ENCODE measurements at places on chromosomes 13 and 19.

GRCh38 chr19:622666-623065 is 10.7 kb downstream of the POLRMT start:
- DNase-seq, result no peak

DNA sequence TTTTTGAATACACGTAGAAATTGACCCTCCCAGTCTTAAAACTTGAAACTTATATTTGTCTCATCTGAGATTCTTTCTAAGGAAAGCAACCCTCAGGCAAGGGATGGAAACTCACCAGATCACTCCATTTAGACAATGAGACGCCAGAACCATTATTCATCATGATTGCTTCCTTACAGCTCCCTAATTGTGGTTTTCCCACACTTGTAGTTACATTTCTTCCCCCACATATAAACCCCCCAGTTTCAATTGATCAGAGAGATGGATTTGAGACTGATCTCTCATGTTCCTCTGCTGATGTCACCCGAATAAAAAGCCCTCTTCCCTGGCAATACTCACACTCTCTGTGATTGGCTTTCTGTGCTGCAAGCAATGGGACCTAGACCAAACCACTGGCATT is 197.9 kb upstream of the STARD13 start:
- DNase-seq, result no peak

DNA sequence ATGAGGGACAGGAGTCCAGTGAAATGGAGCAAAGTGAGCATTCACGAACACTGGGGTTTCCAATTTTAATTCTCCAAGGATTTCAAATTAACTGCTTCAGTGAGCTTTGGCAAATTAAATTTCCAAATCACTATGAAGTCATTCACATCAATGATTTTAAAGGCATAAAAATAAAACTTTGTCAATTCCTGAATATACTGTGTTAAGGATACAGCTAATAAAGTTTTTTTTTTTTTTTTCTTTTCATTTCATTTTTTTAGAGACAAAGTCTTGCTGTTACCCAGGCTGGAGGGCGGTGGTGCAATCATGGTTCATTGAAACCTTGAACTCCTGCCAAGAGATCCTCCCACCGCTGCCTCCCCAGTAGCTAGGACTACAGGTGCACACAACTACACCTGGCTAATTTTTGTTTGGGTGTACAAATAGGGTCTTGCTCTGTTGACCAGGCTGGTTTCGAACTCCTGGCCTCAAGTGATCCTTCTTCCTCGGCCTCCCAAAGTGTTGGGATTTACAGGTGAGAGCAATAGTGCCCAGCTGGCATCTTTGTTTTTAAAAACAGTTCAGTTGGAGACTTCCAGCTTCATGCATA is 21.9 kb downstream of the RBM26 start:
- no peak for DNase-seq

DNA sequence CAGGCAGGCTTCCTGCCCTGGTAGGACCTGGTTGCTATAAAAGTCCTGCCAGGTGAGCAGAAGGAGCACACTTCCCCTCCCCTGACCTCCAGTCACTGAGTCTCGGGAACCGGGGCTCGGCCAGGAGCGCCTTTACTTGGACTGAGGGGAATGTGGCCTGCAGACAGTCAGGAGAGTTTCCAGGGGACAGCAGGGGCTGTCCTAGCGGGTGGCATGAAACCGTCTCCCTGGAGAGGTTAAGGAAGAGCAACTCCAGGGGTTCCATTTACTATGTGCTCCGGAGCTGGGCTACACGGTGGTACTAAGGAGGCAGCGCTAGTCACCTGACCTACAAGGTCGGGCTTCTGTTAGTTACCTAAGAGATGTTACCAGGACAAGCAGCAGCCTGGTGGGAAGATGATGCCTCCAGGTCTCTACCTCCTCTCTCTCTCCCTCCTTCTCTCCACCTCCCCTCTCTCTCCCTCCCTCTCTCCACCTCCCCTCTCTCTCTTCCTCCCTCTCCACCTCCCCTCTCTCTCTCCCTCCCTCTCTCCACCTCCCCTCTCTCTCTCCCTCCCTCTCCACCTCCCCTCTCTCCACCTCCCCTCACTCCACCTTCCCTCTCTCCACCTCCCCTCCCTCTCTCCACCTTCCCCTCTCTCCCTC is 4.1 kb upstream of the CNOT3 start:
- DNase-seq, result no peak

DNA sequence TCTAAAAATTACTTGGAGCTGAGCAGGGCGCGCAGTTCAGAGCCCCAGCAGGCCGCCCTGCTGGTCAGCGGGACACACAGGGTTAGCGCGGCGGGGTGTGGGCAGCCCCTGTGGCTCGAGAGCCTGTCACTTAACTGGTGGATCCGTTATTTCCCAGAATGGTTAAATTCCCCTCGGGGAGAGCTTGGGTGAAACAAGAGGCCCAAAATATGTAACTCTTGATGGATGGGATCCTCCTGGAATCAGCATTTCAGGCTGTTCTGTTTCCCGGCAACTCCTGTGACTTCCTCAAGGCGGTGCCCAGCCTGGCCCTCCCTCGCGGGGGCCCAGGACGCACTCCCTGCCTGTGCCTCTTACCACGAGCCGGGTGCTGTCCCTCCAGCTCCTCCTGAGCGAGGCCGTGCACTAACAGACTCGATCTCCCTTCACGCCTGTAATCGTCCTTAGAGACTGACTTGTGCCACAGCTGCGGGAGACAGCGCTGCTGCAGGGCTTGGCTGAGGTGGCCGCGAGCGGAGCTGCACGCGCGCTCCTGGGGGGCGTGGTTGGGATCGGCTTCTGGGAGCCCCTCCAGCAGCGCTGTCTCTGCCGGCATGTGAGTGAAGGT is 9.7 kb downstream of the PTBP1 start:
- DNase-seq, result no peak

DNA sequence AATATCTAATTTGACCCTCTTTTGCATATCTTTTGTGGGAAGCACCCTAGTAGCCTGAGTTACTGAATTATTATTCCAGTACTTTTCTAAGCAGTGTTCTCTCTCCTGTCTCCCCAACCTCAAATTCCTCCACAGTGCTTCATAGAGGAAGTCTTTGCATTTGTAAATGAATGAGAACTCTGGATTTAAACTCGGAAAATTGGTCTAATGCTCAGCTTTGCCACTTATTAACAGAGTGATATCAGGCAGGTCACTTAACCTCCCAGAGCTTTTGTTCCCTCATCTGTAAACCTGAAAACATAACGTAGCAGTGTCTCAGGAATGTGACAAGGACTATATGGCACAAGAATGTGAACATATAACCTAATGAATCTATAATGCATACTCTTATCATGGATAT is 26.2 kb downstream of the FREM2 start:
- DNase-seq, result no peak

DNA sequence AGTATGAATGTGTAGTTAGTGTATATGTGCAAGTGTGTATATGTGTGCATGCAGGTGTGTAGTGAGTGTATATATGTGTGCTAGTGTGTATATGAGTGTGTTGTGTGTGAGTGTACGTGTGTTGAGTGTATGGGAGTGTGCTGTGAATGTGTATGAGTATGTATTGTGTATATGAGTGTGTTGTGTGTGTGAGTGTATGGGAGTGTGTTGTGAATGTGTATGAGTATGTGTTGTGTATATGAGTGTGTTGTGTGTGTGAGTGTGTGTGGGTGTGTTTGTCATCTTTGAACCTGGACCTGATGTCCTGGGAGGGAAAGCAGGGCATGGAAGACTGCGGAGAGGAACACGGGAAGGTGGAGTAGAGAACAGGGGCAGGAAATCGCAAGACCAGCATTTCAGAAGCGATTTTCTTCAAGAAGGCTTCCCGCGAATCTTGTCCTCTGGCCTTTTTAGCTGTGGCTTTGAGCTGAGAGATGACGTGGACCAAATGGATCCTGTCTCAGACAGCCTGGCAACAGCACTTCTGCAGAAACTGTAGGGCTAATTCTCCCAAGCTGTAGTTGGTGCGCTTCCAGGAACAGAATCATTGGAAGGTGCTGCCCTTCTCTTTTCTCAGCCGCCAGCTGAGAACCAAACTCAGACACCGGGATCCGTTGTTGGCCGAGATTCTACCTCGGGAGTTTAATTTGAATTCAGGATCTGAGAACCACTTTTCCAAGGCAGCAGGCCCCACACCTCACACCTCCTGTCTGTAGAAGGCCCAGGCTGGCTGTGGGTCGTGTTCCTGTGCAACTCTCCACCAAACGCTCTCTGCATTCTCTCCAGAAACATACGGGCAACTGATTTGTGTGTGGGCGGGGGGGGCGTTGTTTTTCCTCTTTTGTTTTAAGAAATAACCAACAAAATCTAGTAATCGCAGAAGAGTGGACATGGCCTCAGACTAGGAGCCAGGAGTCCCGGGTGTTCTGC is 94.7 kb upstream of the RAP2A start:
- no peak for DNase-seq

Measured in CD4-positive, alpha-beta T cell treated with Interleukin-10 for 1 hour (primary cell).